Posterior vena cava (tissue), 2 donors: ENCODE measurements at places on chromosomes 11 and 22.

DNA sequence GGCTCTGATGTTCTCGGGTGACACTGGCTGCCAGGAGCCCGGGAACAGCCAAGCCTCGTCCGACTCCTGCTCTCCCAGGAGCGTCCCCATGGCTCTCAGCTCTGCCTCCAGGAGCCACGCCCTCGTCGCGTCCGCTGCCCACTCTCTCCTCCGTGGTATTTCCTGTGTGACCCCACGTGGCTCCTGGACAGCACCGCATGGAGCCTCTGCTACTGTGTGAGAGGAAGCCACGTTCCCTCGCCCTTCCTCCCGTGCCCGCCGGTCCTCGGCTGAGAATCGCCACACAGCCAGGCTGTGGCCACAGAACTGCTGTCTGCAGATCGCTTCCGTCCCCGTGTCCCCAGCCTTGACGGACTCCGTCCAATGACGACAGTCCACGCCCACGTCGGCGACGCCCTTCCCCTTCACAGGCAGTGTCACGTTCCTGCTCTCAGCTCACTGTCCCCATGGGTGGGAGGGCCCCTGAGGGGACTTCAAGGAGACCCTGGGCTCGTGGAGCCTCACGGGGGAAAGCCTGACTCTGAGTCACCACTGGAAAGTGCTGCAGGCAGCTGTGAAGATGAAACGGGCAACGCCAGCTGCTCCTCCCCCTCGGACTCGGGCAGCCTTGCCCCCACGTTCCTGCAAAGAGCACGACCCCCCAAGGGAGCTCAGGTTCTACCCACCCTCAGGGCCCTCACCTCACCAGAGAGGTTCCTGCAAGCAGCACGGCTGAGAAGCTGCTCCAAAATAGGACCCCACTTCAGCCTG is 458.5 kb downstream of the BRD1 start:
- peak; percentile 71 for DNase-seq

- peak; percentile 66 for DNase-seq
Measured at GRCh38 chr11:1779806-1780699, 16.3 kb upstream of the CTSD start.

GRCh38 chr11:134417871-134418840 is 6.1 kb upstream of the B3GAT1 start:
- no peak for DNase-seq

DNA sequence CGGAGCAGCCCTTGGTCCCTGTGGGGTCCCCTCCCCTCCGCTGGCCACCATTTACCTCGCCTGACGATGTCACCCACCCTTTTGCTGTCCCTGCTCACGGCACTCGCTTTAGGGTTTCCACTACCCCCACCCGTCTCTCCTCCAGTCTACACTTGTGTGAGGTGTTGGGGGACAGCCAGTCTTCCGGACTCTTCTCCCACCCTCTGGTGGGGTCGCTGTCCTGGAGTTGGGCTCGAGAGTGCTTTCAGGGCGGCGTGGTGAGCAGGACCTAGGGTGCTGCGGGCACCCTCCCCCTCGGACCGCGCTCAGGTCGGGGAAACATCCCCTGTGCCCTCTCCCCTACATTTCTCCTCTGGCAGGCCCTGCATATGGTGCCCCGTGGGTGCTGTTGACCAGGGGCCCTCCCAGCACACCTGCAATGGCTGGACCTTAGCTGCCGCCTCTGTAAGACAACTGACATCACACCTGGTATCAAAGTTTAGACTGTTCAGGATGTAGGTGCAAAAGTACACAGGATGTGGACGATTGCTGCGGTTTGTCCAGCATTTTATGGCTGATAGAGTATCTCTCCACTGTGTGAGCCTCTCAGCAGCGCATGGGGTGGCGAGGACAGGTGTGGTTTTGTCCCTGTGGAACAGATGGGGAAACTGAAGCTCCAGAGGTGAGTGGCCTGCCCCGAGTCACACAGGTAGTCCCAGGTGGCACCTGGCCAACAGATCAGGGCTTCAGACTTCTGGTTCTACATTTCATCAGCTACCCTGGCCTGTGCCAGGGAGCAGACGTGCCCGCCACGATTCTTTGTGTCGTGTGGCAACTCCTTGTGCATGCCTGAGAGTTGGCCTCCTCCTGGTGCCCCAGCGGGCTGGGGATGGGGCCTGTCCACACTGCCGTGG is 1.2 kb downstream of the GRK2 start:
- peak; percentile 79 for DNase-seq

DNA sequence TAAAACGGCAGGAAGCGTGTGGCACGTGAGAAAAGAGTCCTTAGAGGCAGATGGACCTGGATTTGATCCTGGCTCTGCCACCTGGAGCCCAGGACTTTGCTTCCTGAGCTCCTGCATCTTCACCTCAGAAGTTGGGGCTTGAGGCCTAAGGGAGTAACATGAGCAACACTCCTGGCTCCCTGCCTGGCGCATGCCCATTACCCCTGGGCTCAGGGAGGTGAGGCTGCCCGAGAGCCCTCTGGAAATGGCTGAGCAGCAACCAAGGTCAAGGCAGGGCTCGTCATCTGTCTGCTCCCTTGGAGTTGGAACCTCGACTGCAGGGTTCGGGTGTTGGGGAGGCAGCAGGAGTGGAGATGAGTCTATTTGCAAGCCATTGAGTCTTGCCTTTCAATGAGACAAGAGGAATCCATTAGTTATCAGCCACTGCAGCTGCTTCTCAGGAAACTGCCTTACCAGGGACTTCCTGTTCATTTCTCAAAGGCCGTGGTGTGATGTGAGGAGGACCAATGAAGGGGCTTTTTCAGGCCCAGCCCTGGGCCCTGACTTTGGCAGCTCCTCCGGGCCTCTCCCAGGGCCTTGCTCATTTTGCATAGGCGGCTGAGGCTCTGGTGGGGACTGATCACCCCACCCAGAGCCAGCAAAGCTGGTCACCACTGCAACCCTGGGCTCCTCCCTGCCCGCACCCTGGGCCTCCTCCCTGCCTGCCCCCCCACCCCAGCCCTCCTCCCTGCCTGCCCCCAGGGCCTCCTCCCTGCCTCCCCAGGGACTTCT is 6.4 kb downstream of the FADS2 start:
- peak; percentile 93 for DNase-seq

- DNase-seq: no peak
Measured at GRCh38 chr11:71206186-71206585, 46.2 kb downstream of the SHANK2 start.

- no peak for DNase-seq
Measured at GRCh38 chr11:133350045-133350444, 182.3 kb downstream of the OPCML start.

- DNase-seq: no peak
Measured at GRCh38 chr11:34575261-34575660, 45.6 kb upstream of the EHF start.

GRCh38 chr11:15668718-15669117 is 554.0 kb downstream of the INSC start:
- no peak for DNase-seq
